Activated CD4-positive, alpha-beta memory T cell treated with anti-CD3 and anti-CD28 coated beads, Interleukin-2, amount 10 ng/mL, durations not matched to agents 7 days and 5 days (primary cell): ENCODE measurements at places on chromosomes 6 and 20. TPM values are rescaled to one million over a fixed set of nuclear protein-coding genes. Genes with fewer than 3 reads are reported as not detected.

DNA sequence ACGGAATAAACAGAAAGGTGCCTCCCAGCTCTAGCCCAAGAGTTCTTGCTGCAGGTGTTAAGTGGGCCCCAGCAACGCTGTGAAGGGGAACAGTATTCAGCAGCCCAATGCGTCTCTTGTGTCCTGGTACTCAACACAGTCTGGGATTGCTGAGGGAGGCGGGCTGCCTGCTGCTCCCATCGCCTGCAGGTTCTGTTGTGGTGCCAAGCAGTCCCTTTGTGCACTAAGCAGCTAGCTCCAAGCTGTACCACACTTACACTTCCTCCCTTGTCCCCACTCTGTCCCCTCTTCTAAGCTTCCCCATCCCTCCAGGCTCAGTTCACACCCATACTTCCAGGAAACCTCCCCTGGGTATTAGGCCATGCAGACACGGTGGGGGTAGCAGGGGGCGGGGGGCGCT is 92.7 kb downstream of the AGPAT4 start:
- DNase-seq, result no peak
- H3K27me3 ChIP-seq, result no peaks in the 10 kb centered on the region
- H3K27ac ChIP-seq, result no peak overlapping the region
- H3K4me3 ChIP-seq, result no peak overlapping the region

- H3K4me1 ChIP-seq, result no peaks in the 10 kb centered on the region
- H3K27me3 ChIP-seq, result no peaks in the 10 kb centered on the region
- H3K36me3 ChIP-seq, result no peaks in the 10 kb centered on the region
- DNase-seq, result no peak
These were observed 23.1 kb downstream of the PSMG4 start for GRCh38 chr6:3281631-3282475.

DNA sequence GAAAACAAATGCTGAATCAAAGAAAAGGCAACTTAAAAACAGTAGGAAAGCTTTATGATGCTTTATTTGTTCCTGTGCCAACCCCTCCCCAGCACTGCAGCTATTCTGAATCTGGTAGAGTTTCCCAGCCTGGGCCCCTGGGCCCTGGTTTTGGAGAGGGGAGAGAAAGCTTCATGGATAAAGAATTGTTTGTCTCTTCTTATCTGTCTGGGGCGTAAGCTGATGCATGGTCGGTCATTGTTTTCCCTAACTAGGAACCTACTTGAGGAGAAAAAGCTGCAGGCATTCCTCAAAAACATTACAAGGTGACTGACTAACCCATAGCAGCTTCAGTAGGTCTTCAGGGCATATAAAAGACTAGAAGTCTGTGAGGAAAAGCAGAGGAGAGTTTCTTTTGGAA is 758.1 kb upstream of the EPHA7 start:
- no peak overlapping the region for H3K27ac ChIP-seq
- H3K36me3 ChIP-seq, result no peaks in the 10 kb centered on the region
- H3K4me1 ChIP-seq, result no peaks in the 10 kb centered on the region
- H3K4me3 ChIP-seq, result no peak overlapping the region
- DNase-seq, result no peak

DNA sequence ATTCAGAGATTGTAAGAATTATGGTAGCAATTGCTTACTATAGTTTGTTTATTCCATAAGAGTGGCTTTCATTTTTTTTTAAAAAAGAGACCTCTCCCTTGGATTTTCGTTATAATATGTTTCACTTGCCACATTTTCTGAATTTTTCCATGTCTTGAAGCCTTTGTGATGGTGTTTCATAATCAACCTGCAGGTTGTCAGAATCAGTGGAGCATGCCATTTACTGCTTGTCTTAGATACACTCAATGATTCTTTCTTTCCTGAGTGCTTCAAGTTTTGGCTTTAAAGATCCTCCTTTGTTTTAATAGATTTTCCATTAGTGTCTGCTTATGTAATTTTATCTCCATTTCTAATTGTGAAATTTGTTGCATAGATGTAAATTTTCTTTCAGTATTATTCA is 31.2 kb downstream of the KCNQ5 start:
- H3K27ac ChIP-seq, result no peak overlapping the region
- no peak for DNase-seq
- peaks cover 20% of the 10 kb centered on the region for H3K4me1 ChIP-seq
- no peaks in the 10 kb centered on the region for H3K27me3 ChIP-seq

DNA sequence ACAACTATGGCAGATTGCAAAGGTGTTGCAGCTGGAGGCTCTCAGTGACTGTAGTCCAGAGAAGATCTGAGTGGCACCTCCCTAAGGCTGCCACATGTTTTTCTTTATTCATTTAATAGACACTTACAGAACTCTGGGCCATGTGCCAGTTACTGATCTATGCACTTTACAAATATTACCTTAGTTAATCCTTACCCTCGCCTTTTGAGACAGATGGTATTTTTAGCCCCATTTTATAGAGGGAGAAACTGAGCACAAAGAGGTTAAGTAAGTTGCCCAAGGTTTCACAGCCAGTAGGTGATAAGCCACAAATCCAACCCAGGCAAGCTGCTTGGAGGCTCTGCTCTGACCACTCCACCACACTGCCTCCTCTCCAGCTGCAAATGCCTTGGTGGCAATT is 6.5 kb upstream of the SCRT2 start:
- no peak for DNase-seq
- H3K27me3 ChIP-seq, result peaks cover 16% of the 10 kb centered on the region
- no peaks in the 10 kb centered on the region for H3K4me1 ChIP-seq
- H3K4me3 ChIP-seq, result no peak overlapping the region

DNA sequence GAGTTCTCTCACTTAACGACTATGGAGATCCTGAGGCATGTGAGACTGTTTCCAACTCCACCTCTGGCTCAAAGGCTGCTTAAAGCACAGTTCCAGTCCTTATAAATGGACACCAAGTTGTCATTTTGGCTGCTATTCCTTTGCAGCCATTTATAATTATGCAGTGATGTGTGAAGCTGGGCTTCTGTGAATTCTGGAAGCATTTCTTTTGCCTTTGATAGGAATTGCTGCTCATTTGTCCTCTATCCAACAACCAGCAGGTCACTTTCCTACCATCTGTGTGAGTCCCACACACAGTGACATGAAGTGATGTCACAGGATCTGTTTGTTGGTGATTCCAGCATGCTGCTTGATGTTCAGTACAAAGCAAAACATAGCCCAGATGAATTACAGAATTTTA is 28.5 kb upstream of the EFHC1 start:
- H3K27ac ChIP-seq, result no peak overlapping the region
- no peak overlapping the region for H3K4me3 ChIP-seq
- H3K4me1 ChIP-seq, result peaks cover 75% of the 10 kb centered on the region
- DNase-seq, result no peak

GRCh38 chr6:90790696-90791095 is 203.8 kb upstream of the MAP3K7 start:
- no peak for DNase-seq
- no peak overlapping the region for H3K27ac ChIP-seq
- no peaks in the 10 kb centered on the region for H3K4me1 ChIP-seq
- H3K36me3 ChIP-seq, result no peaks in the 10 kb centered on the region

GRCh38 chr6:154513601-154514320 is 3.3 kb upstream of the CNKSR3 start:
- no peak overlapping the region for H3K27ac ChIP-seq
- no peak overlapping the region for H3K4me3 ChIP-seq
- H3K4me1 ChIP-seq, result peaks cover 6% of the 10 kb centered on the region
- no peaks in the 10 kb centered on the region for H3K36me3 ChIP-seq
- H3K27me3 ChIP-seq, result peaks cover 30% of the 10 kb centered on the region
- no peak for DNase-seq

DNA sequence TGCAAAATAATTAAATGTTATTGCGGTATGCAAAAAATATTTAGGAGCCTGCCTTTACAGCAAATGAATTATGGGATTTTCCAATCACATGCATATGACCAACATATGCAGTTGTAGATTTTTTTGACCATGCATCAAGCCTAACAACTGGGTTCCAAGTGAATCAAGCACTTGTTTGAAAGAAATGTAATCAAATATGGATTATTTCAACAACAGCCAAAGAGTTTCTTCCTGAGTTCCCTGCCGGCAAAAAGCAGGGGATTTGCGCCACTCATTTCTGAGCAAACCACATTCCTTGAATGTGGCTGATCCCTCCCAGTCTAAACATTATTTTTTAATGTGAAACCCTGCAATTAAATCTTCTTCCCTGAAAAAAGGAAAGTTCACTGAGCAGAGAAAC is 100.1 kb upstream of the ADTRP start:
- H3K27ac ChIP-seq, result no peak overlapping the region
- H3K36me3 ChIP-seq, result peaks cover 2% of the 10 kb centered on the region
- DNase-seq, result no peak
- no peaks in the 10 kb centered on the region for H3K4me1 ChIP-seq
- H3K4me3 ChIP-seq, result no peak overlapping the region

DNA sequence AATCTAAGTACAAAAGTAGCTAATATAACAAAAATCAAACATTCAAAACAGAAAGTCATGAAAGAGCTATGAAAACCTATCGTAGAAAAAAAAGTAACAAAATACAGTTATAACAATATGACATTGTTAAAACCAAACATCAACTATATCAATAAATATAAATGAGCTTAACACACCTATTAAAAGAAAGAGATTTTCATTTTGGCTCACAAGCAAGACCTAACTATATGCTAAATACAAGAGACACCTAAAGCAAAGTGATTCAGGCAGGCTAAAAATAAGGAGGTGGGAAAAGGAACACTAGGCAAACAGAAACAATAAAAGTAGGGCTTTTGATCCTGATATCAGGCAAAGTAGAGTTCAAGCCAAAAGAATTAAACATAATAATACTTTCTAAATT is 13.5 kb downstream of the ZNF322 start:
- no peaks in the 10 kb centered on the region for H3K27me3 ChIP-seq
- DNase-seq, result no peak
- H3K27ac ChIP-seq, result no peak overlapping the region
- no peaks in the 10 kb centered on the region for H3K4me1 ChIP-seq
- peaks cover 69% of the 10 kb centered on the region for H3K36me3 ChIP-seq

GRCh38 chr6:98687752-98688151 is 146.6 kb upstream of the POU3F2 start:
- no peak overlapping the region for H3K4me3 ChIP-seq
- H3K27me3 ChIP-seq, result no peaks in the 10 kb centered on the region
- H3K4me1 ChIP-seq, result no peaks in the 10 kb centered on the region
- H3K27ac ChIP-seq, result no peak overlapping the region

- no peak overlapping the region for H3K4me3 ChIP-seq
- H3K27ac ChIP-seq, result no peak overlapping the region
- no peaks in the 10 kb centered on the region for H3K27me3 ChIP-seq
- H3K36me3 ChIP-seq, result no peaks in the 10 kb centered on the region
These were observed 116.4 kb downstream of the AKAP7 start for GRCh38 chr6:131251590-131252199.

GRCh38 chr6:66772800-66773199 is 1065.8 kb upstream of the EYS start:
- H3K4me1 ChIP-seq, result no peaks in the 10 kb centered on the region
- no peak for DNase-seq
- no peak overlapping the region for H3K4me3 ChIP-seq
- no peaks in the 10 kb centered on the region for H3K36me3 ChIP-seq

GRCh38 chr20:45940053-45940452 is 5.6 kb downstream of the PCIF1 start:
- no peak overlapping the region for H3K27ac ChIP-seq
- H3K36me3 ChIP-seq, result peaks cover 57% of the 10 kb centered on the region
- H3K27me3 ChIP-seq, result no peaks in the 10 kb centered on the region
- no peak for DNase-seq
- no peak overlapping the region for H3K4me3 ChIP-seq
- H3K4me1 ChIP-seq, result peaks cover 43% of the 10 kb centered on the region

The MARCKS gene
- total RNA-seq, result 0.05 TPM

The PSORS1C1 gene
- total RNA-seq, result not detected
